Mesenchymal stem cell (in vitro differentiated cells and primary cell): ENCODE measurements at places on chromosomes 1 and 21.

DNA sequence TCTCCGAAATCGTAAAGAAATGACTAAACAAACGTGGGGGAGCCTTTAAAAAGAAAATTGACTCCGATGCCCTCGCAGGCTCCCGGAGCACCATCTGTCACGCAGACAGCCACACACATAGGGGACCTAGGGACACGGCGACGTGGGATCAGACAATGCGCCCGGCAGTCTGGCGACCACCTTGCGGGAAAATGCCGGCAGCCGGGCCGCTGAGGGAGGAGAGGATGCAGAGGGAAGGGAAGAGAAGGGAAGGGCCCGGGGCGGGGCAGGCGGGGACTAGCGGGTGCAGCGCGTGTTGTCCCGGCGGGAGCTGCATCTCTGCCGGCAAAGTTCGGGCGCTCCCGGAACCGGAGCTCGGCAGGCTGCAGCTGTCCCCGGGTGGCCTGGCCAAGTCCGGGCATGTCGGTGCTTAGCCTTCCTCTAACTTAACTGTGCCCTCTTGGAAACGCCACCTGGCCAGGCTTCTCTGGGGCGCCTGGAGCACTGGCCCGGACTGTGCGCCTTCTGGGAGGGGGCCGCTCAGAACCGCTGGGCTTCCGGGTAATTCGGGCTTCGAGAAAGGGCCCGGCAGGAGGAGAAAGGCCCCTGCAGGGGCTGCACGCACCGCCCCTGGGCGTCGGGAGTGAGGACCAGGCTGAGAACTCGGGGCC, 1.8 kb downstream of the NHLH2 start:
- no peak overlapping the region for H3K27ac ChIP-seq
- DNase-seq = peak; percentile 25
- H3K36me3 ChIP-seq = no peaks in the 10 kb centered on the region
- peak overlapping the region; percentile 71 for H3K4me3 ChIP-seq
- peaks cover 12% of the 10 kb centered on the region for H3K4me1 ChIP-seq

- peak overlapping the region; percentile 22 for H3K4me3 ChIP-seq
- no peaks in the 10 kb centered on the region for H3K36me3 ChIP-seq
- no peak overlapping the region for H3K27ac ChIP-seq
- H3K4me1 ChIP-seq = no peaks in the 10 kb centered on the region
These were observed 27.9 kb downstream of the LRRC8B start for GRCh38 chr1:89552471-89553081.

DNA sequence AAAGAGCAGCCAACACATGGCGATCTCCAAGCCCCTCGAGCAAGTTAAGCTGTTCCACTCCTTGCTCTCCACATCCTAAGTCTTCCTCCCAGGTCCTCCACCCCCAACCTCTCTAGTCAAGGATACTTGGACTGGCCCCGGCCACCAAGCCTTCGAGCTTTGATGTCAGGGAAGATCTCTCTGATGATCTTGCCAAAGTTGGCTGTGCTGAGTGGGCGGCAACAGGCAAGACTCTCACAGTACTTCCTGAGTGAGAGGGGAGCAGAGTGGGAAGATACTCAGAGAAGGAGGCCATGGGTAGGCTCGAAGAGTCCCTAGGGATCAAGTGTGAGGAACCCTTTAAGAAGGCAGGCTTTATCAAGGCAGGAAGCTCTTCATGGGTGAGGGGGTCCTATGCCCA, 2.8 kb downstream of the RFX5 start:
- H3K27me3 ChIP-seq = no peaks in the 10 kb centered on the region
- no peak overlapping the region for H3K4me3 ChIP-seq
- peaks cover 42% of the 10 kb centered on the region for H3K36me3 ChIP-seq
- peaks cover 9% of the 10 kb centered on the region for H3K4me1 ChIP-seq

- no peak overlapping the region for H3K4me3 ChIP-seq
- H3K27me3 ChIP-seq = peaks cover 5% of the 10 kb centered on the region
- H3K36me3 ChIP-seq = no peaks in the 10 kb centered on the region
- no peak overlapping the region for H3K27ac ChIP-seq
- no peak for DNase-seq
- H3K4me1 ChIP-seq = peaks cover 3% of the 10 kb centered on the region
These were observed 69.7 kb upstream of the PDE9A start for GRCh38 chr21:42583477-42584295.

GRCh38 chr1:231523816-231524215, 4.7 kb upstream of the TSNAX start:
- no peak for DNase-seq
- H3K36me3 ChIP-seq = no peaks in the 10 kb centered on the region
- no peak overlapping the region for H3K27ac ChIP-seq
- no peak overlapping the region for H3K4me3 ChIP-seq
- H3K27me3 ChIP-seq = no peaks in the 10 kb centered on the region

- no peaks in the 10 kb centered on the region for H3K27me3 ChIP-seq
- H3K4me3 ChIP-seq = peak overlapping the region; percentile 89
- DNase-seq = peak; percentile 6
- peaks cover 8% of the 10 kb centered on the region for H3K4me1 ChIP-seq
- peak overlapping the region; percentile 85 for H3K27ac ChIP-seq
- H3K36me3 ChIP-seq = peaks cover 39% of the 10 kb centered on the region
These were observed 966 bp downstream of the TFB2M start for GRCh38 chr1:246564839-246565750.

DNA sequence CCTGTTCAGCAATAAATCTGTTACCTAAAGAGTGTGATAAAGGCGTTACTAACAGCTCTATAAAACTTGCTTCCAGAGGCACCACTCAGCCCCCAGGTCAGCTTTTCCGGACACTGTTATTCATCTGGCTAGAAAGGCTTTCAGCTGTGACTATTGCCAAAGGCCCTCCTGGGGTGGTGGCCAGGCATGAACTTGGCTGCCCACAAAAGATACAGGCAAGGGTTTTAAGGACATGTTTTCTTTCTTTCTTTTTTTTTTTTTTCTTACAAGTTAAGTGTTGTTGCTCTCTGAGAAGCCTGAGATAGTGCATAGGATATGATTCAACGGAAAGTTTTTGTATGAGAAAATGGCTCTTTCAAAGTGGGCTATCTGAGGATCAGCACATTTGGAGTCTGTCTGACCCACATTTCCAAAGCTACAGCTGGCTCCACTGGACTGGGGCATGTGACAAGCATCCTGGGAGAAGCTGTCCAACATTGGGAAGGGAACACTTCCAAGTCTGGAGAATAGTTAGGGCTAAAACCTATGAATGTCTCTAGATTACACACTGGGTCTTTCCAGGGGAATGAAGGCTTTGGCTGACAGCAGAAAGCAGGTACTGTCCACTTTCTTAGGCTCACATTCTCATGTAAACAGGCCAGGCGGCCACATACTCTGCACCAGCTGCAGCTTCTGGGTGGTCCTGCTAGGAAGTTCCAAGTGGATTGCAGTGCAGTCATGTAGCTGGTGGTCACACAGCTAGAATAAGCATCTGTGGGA, 639.7 kb downstream of the LMO4 start:
- DNase-seq = peak; percentile 60
- peaks cover 4% of the 10 kb centered on the region for H3K4me1 ChIP-seq
- no peaks in the 10 kb centered on the region for H3K27me3 ChIP-seq
- H3K4me3 ChIP-seq = no peak overlapping the region
- H3K36me3 ChIP-seq = no peaks in the 10 kb centered on the region

GRCh38 chr1:160030657-160031364, 979 bp downstream of the PIGM start:
- peak; percentile 2 for DNase-seq
- H3K4me1 ChIP-seq = peaks cover 10% of the 10 kb centered on the region
- peak overlapping the region; percentile 97 for H3K4me3 ChIP-seq
